Upper lobe of right lung (tissue), 1 donor: ENCODE measurements at places on chromosomes 12 and 14. TPM values are rescaled to one million over a fixed set of nuclear protein-coding genes. Genes with fewer than 3 reads are reported as not detected.
A peak's percentile ranks its signal among the peaks of the same experiment; 100 is the strongest.

DNA sequence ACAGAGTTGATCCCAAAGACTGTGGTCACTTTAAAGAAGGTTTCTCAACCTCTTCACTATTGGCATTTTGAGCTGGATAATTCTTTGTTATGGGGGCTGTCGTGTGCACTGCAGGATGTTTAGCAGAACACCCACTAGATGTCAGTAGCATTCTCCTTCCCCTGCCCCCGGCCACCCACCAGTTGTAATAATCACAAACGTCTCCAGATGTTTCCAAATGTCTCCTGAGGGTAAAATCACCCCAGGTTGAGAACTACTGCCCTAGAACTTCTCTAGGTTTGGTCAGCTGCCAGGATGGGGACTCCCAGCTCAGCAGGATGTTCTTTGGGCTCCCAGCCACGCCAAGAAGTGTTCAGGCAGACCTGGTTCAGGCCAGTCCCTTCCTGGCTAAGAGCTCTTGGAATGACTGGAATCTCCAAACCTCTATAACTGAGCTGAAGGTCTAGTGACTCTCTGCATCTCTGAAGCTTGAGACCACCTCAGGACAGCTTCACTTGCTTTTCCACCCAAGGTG, 12.5 kb upstream of the AJUBA start:
- peak; percentile 72 for DNase-seq

KRT82 gene
- not detected for total RNA-seq

- DNase-seq: no peak
Measured at GRCh38 chr14:105861985-105862465, 335.6 kb downstream of the TMEM121 start.

DNA sequence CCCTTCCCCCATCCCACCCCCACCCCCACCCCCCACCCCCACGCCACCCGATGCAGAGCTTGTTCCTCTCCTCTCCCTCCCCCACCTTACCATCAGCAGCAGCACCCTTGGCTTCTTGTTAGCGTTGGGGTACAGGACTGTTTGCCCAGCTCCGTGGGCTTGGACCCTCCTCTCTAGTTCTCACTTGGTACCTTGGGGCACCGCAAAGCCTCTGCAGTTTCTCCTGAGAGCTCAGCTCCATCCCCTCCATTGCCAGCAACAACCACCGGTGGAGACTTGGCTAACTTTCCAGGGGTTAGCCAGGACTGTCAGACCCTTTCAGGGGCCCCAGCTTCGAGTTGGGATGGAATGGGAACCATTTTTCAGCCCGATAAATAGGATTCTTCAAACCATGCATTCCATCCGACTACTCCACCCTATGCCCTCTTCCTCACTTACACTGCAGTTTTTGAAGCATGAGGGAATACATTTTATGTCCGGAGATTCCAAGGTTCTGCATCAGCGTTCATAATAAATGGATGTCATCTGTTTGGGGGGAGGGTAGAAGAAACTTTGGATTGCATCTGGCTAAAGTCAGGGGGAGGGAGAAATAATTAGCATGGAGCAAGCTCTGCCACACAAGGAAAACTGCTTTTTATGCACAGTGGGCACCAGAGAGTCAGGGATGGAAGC, 1.1 kb downstream of the SCN8A start:
- DNase-seq: no peak

DNA sequence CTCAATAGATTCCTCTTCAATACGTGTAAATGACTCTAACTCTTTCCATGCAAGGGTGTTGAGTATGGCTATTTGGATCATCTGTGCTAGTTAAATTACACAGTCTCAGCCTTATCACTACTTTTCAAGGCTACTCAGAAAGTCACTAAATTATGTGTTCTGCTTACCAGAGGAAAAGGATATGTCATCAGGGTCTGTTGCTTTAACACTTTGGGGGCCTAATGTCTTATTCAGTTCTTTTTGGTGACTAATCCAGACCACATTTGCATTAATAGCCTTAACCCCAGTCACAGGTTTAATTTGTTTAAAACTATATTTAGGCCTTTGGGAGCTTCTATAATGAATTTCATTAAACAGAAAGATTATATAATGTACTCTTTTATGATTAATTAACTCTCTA, 649.3 kb downstream of the RPS29 start:
- DNase-seq: no peak

GRCh38 chr14:85764822-85765221, 234.9 kb downstream of the FLRT2 start:
- no peak for DNase-seq

GRCh38 chr14:69333791-69334337, 64.2 kb downstream of the ERH start:
- no peak for DNase-seq
